Epithelial cell of prostate (primary cell): ENCODE measurements at places on chromosomes 7 and 10.

DNA sequence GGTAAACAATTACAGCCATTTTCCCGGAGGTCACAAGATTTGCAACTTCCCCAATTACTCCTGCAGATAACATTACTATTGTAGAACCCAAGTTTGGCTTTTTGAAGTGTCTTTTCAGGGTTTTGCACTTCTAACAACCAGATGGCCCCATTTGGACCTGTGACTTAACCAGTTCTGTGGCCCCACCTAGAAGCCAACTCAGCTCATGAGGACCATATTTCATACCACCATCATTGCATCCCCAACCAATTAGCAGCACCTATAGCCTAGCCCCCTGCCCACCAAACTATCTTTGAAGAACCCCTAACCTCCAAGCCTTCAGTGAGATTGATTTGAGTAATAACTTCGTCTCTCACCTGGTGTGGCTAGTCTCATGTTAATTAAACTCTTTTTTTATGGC, 51.3 kb upstream of the WDR11 start:
- no peak for DNase-seq

DNA sequence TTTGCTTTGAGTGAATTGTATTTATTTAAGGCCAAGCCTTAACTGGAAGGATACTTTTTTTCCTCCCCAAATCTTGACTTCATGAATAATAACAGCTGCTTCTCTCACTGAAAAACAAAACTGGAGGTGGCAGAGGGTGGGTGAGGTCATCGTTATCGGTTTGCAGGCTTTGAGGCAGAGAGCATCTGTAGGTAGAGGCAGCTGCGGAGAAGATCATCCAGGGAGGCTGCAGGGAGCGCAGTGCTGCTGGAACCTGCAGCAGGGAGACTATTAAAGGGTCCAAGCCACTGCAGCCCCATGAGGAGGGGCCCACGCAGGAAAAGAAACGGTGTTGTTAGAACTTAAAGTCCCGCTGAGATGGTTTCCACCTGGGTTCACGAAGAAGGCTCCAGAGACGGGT, 112.1 kb upstream of the SDK1 start:
- no peak for DNase-seq

DNA sequence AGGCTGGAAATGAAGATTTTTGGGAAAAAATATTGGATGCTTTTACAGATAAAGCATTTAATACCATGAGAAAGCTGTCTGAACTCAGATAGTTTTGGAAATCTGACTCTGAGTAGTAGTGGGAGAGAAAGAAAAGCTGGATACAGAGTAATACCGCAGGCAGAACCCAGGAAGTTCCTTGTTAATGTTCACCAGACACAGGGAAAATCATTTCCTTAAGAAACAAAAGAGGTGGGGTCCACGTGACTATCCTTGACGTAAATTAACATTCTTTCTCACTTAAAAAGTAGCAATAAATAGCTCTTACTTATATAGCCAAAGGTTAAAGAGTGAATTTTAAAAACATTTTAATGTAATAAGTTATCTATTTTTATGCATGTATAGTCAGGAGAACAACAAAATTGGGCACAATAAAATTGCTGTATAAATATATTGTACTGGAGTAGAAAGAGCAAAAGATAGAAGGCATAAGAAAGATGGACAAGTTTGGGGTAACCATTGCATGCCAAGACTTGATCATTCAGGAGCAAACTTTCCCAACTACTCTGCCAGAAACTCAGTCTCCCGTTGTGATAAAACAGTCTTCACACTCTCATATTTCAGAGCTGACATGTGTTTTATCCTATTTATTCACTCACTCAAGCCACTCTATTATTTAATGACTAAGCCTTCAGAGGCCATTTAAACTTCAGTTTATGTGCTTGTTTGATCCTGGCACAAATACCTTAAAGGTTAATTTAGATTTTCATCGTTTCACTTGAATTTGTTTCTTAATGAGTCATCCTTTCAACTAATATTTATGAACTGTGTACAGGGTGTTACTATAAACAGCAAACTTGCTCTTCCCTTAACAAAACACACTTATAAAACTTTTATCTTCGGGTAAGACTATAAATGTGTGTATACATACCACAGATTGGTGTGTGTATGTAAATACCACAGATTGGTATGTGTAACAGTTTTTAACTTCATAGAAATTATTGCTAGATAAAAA, 143.1 kb downstream of the GNAI1 start:
- peak; percentile 37 for DNase-seq

GRCh38 chr7:155216475-155217272, 81.0 kb upstream of the INSIG1 start:
- DNase-seq, result no peak

- DNase-seq, result no peak
Observed at GRCh38 chr7:118496138-118496644, 271.7 kb downstream of the ANKRD7 start.

- no peak for DNase-seq
Observed at GRCh38 chr7:100875356-100875751, 451 bp downstream of the SRRT start.

GRCh38 chr10:70981171-70981836, 92.9 kb upstream of the PCBD1 start:
- no peak for DNase-seq

- no peak for DNase-seq
Observed at GRCh38 chr7:148770004-148770403, 71.3 kb downstream of the CUL1 start.

GRCh38 chr7:158114056-158114850, 473.4 kb downstream of the PTPRN2 start:
- no peak for DNase-seq

GRCh38 chr10:51896849-51897248, 197.5 kb upstream of the CSTF2T start:
- no peak for DNase-seq

GRCh38 chr10:109769966-109770365, 153.3 kb downstream of the XPNPEP1 start:
- DNase-seq, result no peak

GRCh38 chr10:60703266-60704041, 74.8 kb upstream of the CDK1 start:
- DNase-seq, result no peak

DNA sequence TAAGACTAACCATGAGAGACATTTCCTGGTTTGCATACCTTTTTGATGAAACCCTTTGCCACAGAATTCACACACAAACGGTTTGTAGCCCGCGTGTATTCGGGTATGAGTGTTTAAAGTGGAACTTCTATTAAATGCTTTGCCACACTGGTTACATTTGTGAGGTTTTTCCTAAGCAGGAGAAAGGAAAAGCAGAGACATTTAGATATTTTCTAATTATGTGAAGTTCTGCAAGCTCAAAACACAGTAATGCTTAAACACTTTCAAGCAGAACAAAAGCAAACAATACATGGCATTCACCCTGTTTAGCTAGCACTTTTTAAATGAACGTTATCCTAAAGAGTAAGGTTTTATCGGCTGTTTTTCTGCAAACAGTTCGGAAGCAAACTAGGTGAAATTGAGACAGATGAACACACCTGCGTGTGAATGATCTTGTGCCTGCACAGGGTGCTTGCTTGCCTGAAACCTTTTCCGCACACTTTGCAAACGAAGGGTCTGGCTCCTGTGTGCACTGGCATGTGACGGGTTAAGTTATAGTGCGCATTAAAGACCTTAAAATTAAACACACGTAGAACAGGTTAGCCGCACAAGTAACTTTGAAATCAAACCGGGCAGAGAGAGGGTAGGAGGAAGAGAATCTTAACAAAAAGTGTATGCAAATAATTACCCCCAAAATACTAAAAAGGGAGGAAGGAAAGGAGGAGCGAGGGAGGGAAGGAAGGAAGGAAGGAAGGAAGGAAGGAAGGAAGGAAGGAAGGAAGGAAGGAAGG, 1.6 kb downstream of the FEZF1 start:
- DNase-seq, result no peak

DNA sequence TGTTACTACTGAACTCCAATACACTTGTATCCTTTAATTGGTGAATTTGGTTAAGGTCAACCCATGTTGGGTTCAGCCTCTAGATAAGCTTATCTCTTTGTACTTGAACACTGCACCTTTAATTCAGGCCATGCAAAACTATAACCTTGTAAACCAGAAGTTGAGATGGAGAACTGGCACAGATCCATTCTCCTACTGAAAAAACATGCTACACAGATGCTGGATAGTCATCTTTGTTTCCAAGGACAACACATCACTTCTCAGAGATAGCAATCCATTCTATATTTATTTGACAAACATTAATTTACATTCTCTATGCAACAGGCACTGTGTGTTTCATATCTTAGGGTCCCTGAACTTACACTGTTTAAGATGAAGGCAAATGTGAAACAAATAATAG, 2.9 kb upstream of the CDK14 start:
- no peak for DNase-seq

GRCh38 chr10:114103284-114103683, 59.6 kb downstream of the ADRB1 start:
- peak; percentile 14 for DNase-seq

DNA sequence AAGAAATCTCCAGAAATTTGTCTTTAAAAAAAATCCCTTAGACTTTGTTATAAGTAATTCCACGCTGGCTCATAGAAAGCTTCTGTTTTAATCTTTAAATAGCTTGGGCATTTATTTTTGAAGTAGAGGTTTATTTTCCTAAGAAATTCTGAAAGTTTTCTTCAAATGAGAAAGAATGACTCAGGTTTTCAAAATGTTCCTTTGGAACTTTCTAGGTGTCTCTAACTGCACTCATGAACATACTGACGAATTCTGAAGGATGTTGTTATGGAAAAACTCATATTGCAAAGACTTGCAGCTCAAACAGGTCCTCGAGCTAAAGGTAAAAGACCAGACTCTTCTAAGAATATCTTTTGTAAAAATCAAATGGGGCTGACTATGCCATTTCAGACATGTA, 10.7 kb downstream of the DGKI start:
- no peak for DNase-seq

DNA sequence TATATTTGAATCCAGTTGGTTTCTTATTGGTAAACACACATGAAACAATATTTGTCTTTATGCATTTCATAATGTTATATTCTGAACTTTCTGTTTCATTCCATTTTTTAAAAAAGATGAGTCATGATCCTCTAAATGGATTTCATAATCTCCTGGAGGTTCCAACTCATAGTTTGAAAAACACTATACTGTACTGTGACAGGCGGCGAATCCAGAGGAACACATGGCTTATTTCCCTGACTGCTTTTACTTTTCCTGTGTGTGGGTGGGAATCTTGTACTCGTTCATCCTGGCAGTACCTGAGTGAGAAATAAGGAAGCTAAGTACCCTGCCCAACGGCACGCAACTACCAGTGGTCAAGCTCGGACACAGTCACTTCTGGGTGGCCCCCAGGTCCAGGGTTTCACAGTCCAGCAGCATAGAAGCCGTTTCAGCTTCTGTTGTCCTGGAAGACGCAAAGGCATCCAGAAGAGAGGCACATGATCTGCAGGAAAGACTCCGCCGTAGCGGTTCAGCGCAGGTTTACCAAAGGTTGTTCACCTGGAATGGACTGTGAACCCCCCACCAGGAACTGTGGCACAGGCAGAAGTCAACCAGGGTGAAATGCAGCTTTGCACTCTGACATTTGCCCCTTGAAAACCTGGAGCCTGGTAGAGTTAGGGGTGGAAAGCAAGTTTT, 117.7 kb downstream of the CCNY start:
- DNase-seq, result no peak

DNA sequence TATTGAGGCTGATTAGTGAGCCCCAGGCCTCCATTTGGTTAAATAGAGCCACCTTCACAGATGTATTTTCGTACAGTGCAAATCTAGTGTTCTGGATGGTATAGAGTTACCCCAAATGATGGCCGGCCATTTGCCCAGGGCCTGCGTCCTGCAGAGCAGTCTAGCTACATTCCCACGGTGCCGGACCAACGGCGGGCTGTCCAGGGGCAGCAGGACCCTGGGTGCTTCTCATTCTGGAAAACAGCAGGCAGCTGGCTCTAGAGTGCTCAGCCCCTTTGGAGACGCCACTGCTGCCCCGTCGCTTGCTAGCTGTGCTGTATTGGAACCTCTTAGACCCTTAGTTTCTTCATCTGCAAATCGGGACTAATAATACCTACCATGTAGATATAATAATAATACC, 149.1 kb downstream of the RGS10 start:
- DNase-seq, result no peak

DNA sequence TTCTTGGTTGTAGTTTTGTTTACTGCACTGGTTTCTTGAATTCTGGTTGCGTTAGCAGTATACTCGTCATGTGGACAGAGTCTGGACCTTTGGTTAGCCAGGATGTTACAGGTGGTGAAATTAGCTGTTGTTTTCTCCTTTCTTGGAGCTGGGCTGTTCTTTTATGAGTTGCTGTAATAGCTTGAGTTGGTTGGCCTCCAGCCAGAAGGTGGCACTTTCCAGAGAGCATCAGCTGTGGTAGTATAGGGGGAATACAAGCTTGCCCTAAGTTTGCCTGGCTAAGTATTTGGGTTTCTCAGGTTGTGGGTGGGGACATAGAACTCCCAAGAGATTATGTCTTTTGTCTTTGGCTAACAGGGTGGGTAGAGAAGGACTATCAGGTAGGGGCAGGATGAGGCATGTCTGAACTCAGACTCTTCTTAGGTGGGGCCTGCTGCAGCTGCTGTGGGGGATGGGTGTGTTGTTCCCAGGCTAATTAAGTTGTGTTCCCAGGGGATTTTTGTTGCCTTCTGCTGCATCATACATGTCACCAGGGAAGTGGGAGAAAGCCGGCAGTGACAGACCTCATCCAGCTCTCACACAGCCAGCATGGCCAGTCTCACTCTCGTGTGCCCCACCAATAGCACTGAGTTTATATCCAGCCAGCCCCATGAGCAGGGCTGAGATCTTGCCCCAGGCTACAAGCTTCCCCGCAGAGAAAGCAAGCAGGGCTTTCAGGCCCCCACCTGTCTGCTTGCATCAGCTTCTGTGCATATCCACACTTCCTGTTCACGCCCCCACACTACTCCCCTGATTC, 246.7 kb upstream of the TPK1 start:
- DNase-seq, result no peak

- DNase-seq, result no peak
Observed at GRCh38 chr7:47179812-47180515, 401.9 kb downstream of the TNS3 start.

DNA sequence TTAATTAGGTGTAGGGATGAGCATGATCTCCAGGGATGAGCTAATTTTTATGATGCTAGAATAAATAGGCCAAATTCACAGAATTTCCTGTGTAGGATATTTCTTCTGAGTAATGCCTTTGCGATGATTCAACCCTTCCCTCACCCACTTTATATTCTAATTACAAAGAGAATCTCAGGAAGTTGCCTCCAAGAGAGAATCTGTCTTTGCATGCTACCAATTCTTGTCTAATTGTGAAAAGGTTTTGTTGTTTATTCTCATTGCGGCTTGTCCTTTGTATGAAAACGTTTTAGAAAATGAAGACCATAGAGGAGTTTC, 6.3 kb downstream of the C7orf57 start:
- DNase-seq, result no peak

DNA sequence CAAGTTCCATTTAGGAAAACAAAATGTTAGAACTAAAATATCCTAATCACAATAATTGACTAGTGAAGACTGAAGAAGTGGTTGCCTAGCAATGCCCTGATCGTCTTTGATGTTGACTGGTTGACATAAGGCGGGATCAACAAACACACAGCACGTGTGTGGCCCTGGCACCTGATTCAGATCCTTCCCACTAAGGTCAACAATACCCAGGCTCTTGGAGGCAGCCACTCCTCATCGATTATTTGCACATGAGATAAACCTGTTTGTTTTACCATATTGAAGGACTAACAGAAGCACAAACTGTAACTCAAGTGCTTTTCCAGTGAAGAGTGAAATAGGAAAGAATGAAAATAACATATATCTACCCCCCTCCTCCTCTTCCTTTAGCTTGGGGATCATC, 15.6 kb downstream of the FANK1 start:
- DNase-seq, result no peak

- DNase-seq, result no peak
Observed at GRCh38 chr7:134660242-134660785, 13.7 kb downstream of the BPGM start.
